ENCODE measurements at places on chromosomes 2 and 18.

GRCh38 chr18:76725445-76725844, 96.9 kb upstream of the ZNF236 start:
- DNase-seq = no peak

DNA sequence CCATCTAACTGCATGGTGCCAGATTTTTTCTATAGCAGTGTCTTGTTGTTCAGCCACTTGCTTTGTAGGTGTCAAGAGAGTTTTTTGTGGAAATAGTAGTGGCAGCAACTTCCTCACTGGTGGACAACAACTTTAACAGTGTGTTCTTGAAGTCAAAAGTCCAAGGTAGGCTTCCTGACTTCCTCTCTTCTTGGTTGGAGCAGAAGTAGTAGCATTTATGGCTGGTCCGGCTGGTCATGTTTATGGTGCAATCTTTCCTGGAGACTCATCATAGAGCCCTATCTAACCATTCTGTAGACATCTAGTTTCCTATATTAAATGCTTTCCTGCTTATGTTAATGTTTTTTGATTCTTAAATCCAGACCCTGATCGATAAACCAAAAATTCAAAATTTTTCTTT, 11.7 kb downstream of the GPR75 start:
- DNase-seq = no peak

- no peak for DNase-seq
These were observed 50.9 kb downstream of the ADCYAP1 start for GRCh38 chr18:955384-956066.

DNA sequence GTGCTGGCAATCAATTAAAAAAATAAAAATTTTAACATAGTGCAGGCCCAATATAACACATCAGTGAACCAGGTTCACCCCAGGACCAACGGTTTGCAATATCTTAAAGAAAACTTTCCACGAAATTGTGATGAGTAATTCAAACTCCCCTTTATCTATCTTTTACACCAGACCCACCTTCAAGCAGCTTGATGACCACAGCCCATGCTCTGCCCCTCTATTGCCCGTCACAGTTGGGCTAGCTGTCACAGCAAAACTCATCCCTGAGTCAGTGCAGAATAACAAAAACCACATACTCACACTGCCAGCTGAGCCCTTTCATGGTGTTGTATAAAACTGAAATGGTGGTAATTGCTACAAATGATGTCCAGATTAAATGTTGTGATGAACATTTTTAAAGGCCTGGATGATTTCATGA, 112.5 kb upstream of the CREB1 start:
- DNase-seq = no peak

DNA sequence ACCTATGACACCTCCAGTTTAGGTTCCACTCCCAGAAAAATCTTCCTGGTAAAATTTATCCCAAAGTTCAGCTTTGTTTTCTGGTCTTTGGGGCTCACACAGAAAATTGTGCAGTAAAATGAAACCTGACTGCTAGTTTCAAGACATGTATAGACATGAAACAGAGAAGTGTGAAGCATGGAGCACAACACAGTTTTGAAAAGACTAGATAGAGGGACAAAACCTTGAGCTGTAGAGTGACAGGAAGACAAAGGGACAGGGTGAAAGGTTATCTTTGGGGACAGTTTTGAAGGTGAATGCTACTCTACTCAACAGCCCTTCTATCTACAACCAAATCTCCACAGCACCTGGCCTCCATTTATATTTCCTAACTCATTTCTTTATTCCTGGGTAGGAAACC, 352.6 kb downstream of the RBM43 start:
- DNase-seq = no peak

DNA sequence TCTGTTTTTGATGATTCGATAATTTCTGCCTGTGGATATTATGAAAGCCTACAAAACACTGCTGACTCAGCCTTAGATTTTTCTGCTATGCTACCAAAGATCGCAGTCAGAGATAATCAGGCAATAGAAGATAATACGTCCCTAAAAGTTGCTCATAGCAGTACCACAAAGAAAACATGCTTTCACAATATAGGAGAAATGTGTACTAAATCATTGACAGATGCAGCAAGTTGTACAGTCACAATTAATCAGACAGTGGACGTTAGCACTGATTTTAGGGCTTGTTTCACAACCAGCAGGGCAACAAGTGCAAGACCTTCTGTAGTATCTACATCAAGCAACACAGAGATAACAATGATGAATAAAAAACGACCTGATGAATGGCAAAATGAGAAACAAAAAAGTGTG, 19.5 kb downstream of the RBM44 start:
- DNase-seq = no peak

DNA sequence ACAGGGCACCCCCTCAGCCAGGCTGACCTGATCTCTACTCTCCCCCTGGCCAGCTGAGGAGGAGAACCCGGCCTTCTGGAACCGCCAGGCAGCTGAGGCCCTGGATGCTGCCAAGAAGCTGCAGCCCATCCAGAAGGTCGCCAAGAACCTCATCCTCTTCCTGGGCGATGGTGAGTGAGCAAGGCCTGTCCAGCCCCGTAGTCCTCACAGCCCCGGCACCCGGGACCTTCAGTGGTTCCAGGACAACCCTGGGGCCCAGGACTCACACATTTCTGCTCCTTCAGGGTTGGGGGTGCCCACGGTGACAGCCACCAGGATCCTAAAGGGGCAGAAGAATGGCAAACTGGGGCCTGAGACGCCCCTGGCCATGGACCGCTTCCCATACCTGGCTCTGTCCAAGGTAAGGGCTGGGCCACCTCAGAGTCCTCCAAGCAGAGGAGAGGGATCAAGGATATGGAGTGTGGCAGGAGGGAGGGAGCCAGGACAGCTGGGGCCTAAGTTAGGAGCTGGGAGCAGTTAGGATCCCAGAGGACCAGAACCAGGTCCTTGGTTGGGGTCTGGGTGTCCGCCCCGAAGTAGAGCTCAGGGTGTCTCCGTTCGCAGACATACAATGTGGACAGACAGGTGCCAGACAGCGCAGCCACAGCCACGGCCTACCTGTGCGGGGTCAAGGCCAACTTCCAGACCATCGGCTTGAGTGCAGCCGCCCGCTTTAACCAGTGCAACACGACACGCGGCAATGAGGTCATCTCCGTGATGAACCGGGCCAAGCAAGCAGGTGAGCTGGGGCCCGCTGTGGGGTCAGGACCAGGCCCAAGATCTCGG, 555 bp downstream of the ALPI start:
- DNase-seq = no peak

GRCh38 chr2:55357927-55358326, 61.7 kb downstream of the CCDC88A start:
- DNase-seq = no peak

- no peak for DNase-seq
These were observed 80.5 kb upstream of the SIX2 start for GRCh38 chr2:45089554-45090261.

DNA sequence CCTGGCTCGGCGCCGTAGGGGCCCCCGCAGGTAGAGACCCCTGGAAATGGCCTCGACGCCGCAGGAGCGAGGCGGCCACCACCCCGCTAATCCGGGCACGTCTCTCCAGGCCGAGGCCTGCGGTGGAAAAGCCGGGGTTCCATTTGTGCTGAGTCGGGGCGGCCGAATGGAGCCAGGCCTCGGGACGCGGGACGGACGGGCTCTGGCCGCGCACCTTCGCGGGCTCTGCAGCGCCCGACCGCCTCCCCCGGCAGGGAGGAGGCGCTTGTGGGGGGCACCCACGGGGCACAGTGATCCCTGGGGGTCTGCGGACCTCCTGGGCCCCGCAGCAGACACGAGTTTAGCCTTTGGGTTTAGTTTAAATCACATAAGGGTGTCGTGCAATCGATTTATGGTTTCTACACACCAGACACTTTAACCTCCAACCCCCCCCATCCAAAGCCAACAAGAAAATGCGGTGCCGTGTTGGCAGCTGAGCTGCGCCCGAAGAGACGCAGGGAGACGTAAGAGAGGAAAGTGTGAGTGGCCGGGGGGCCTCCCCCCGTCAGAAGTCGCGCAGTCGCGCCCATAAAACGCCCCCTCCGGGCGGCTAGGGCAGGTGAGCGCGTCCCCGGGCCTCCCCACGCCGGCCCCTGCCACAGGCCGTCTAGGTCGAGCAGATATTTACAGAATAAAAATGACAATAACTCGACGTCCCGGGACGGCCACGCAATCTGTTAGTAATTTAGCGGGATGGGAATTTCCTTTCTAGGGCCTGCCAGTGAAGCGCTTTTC, 1.0 kb upstream of the NFATC1 start:
- no peak for DNase-seq

- DNase-seq = no peak
These were observed 185.9 kb upstream of the KLHL14 start for GRCh38 chr18:32958746-32959145.

DNA sequence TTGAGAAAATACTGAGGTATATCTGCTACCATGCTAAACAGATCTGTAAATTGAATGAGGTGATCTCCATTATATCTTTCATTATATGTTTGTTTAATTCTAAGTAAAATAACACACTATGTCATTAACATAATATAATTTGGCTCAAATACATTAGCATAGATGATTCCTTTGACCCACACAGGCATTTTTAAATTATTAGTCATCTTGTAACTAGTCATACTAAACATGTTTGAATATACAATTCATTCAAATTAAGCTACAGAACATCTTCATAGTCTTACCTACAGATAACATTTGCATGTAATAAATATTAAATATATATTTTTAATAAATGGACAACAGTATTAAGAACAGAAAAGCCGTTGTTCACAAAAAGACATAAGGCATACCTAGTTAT, 52.7 kb upstream of the KYNU start:
- no peak for DNase-seq

GRCh38 chr18:47893939-47894699, 36.3 kb downstream of the SMAD2 start:
- DNase-seq = no peak

GRCh38 chr2:64839844-64840243, 149.4 kb upstream of the SLC1A4 start:
- DNase-seq = no peak

DNA sequence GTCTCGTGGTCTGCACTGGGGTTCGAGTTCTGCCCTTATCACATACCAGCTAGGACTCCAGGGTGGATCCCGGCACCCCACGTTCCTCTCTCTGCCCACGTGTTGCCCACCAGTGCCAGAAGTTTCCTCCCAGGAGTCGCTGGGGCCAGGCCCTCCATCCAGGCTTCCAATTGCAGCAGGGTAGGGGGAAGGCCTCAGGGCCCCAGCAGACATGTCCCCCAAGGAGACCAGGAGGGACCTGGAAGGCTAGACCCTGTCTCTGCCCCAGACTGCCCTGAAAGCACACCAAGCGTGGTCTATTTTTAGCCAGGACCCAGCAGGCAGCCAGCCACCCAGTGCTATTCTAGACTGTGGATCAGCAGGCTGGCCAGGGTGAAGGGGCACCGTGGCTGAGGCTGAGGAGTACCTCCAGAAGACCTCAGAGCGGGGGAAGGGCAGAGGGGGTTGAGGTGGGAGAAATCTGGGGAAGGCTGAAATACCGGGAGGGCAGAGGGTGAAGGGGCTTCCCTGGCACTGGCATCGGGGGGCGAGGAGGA, 18.8 kb upstream of the TNS1 start:
- DNase-seq = no peak

DNA sequence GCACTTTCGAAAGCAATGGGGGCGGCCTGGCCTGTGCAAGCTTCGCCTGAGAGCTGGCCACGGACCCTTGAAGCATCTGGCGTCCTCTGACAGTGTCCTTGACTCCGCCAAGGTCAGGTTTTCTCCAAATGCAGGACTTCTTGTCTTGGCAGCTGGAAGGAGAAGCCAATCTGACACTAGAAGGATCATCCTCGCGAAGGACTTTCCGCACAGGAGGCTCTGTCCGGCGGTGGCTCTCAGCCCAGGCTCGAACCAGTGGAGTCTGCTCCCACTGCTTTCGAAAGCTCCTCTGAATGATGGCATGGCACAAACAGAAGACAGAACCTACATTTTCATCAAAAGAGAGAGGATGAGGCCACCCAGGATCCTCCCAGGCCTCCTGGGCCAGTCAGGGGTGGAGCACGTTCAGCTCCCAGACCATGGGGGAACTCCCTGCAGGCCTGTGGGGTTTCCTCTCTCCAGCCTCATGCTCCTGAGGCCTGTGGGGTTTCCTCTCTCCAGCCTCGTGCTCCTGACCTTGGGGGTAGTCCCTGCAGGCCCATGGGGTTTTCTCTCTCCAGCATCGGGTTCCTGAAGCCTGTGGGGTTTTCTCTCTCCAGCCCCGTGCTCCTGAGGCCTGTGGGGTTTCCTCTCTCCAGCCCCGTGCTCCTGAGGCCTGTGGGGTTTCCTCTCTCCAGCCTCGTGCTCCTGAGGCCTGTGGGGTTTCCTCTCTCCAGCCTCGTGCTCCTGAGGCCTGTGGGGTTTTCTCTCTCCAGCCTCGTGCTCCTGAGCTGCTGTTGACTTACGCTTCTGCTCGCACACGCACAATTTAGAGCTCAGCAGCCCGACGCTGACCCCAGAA, 396.5 kb upstream of the SALL3 start:
- DNase-seq = no peak

GRCh38 chr18:23504720-23505119, 1.4 kb downstream of the RMC1 start:
- DNase-seq = no peak

DNA sequence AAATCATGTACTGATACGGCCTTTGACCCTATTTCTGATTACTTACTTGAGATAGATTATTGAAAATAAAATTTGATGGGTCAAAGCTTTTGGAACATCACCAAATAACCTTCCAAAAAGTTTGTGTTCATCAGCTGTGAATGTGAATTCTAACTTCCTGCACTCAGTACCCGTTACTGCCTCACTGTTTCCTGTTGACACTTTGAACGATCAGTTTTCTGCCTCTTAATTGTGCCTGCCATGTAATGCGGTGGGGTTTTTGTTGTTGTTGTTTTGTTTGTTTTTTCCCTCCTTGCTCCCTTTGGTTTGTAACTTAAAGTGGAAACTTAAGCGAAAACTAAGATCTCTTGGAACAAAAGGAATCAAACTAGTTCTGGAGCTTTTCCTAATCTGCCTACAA, 18.9 kb downstream of the ATG16L1 start:
- no peak for DNase-seq

DNA sequence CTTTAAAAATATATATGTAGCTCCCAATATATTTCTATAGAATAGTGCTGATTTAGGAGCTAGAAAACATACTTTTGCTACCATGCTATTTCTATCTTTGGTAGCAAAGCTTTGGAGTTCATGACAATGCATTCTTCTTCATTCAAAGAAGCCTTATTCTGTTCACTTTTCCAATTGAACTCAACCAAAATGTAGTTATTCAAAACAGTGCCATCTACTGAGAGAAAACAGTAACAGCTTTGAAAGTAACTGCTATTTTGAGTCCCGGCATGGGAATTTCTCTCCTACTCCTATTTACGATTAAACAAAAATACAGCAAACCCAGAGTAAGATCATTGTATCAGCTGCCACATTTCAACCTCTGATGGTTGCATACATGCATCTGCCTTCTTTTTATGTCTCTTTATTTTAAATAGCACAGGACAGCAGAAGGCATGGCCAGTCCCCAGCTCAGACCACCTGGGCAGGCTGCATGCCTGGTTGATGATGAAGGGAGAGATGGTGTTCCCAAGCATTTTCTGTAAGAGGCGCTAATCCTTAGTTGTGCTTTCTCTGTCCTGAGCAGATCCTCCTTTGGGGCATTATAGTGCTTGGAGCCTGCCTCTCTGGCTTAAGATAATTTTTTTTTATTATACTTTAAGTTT, 69.7 kb upstream of the SULT1C3 start:
- DNase-seq = no peak

Data from cortex of kidney (tissue), 1 donor.